Right atrium auricular region (tissue), 2 donors: ENCODE measurements at places on chromosomes 16 and 17.
A peak's percentile ranks its signal among the peaks of the same experiment; 100 is the strongest.

GRCh38 chr17:79413611-79414010 is 197.2 kb downstream of the RBFOX3 start:
- no peak for DNase-seq

- DNase-seq, result no peak
Observed at GRCh38 chr16:30353438-30354129, 1.5 kb downstream of the CD2BP2 start.

GRCh38 chr17:4375039-4375748 is 8.7 kb upstream of the UBE2G1 start:
- no peak for DNase-seq

GRCh38 chr16:8955828-8956227 is 7.9 kb downstream of the USP7 start:
- no peak for DNase-seq

GRCh38 chr16:1981398-1981836 is at the start of gene NOXO1:
Gene NOXO1 (minus strand): TSS chr16:1981469. CDS start chr16:1981179, 290 bp downstream.
- DNase-seq, result no peak

DNA sequence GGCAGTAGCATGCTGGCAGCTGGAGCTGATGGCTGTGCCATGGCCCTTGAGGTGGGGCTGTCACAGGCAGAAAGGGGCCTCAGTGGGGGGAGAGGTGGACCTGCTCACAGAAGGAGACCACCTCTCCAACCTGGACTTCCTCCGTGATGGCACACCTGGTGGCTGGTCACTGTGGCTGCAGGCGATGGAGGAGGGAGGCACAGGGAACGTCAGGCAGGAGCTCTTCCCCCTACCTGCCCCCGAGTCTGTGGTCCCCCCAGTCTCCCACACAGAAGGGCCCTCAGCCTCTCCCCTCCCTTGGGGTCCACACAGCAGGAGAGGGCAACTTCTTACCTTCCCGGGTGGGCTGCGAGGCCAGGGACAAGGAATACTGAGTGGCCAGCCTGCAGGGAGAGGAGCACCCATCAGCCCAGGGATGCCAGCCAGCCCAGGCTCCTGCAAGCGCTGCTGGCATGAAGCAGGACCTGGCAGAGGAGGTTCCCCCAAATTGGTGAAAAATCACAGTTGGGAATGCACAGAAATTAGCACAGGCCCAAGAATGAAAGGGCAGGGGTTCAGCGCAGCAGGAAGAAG is 96.5 kb downstream of the GOSR1 start:
- no peak for DNase-seq

DNA sequence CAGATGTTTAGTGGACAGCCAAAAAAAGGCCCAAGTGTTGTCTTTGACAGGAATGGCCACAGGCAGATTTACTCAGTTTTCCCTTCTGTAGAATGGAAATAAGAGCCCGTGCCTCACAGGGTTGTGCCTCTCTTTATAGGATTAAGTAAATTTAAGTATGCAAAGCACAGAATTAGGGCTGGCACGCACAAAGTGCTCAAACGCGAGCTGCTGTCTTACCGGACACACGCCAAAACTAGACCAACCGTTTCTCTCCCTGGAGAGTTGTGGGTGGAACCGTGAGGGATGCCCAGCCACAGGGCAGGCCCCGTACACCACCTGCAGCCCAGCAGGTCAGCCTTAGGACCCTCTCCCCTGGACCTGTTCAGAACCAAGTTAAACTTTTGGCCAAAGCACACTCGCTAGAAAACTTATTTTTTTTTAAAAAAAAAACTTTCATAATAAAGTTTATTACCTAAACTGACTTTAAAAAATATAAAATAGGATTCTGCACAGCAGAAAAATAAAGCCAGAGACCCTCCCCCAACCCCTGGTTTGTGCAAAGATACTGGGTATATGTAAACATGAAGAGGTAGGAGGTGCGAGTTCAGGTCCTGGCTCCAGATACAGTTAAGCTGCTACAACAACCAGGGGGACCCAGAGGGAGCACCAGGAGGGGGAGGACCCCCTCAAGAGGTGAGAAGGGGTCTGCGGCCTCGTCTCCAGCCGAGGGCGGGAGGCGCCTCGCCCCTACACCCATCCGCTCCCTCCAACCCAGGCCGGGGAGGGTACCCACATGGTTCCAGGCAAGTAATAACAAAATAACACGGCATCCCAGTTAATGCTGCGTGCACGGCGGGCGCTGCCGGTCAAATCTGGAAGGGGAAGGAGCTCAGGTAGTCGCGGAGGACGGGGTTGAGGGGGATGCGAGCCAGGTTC is 1.8 kb downstream of the SOCS1 start:
- no peak for DNase-seq

- no peak for DNase-seq
Observed at GRCh38 chr17:50807009-50807408, 28.4 kb upstream of the WFIKKN2 start.

GRCh38 chr17:74750327-74751069 is 2.1 kb downstream of the NHERF1 start:
- DNase-seq, result no peak

- DNase-seq, result peak; percentile 40
Observed at GRCh38 chr17:57674894-57675293, 70.2 kb downstream of the CCDC182 start.

DNA sequence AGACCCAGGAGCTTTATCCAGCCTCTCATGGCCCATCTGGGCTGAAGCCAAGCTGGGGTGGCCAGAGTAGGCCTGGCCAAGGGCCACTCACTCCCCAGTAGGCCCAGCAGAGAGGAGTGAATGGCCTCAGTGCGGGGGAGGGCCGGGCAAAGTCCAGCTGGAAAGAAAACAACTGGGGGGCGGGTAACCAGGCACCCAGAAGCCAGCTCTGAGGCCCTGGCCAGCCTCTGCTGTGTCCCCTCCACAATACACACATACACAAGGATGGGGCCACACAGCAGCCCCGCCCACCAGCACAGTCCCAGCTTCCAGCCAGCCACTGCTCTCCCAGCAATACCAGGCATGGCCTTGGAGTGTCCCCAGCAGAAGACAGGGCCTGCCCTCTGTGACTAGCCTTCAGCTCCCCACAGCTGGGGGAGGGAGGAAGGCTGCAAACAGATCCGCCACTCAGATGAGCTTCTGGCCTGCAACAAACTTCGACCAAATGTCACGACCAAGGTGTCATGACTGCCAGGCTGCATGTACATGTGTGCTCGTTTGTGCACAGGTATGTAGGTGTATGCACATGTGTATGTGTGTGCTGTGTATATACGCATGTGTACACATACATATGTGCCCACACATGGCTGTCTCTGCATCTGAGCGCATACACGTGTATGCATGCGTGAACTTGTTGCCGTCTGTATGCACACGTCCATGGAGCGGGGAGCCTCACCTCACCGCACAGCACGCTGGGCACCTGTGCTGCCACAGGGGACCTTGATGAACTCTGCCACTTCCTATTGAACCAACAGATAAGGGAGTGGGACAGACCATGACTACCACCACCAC is 5.0 kb downstream of the CARHSP1 start:
- DNase-seq, result no peak

DNA sequence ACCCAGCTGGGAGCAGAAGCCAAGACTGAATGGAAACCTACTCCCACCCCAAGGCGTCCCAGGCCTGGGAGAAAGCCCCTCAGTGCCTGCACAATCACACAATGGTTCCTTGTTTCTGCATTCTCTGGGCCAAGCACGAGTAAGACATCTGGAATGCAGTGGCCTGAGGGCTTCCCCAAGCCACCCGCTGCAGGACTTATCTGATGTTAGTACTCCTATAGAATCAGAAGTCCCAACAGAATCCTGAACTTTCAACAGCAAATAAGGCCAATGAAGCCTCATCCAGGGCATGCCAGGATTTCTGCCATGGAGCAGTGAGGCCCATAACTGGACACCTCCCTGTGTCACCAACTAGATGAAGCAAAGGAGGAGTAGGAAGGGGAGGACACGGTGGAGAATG is 28.6 kb downstream of the MYO18A start:
- DNase-seq, result no peak

DNA sequence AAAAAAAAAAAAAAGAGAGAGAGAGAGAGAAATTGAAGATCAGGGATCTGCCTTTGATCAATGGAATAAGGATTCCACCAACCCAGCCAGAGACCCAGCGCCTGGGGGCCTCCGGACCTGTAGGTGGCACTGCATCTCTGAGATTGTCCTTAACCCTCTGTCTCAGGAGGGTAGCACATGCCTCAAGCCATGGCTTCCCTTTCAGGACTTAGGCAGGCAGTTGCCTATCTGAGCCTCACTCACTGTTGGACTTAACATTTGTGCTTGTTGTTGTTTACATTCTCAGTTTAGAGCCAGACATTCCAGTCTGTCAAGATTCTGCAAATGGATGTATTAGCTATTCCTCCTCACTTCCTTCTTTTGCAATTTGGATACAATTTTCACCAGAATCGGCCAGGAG is 5.1 kb upstream of the SCNN1B start:
- no peak for DNase-seq

GRCh38 chr17:27810902-27811557 is 10.7 kb upstream of the NOS2 start:
- DNase-seq, result no peak

GRCh38 chr17:37478187-37478586 is 11.5 kb upstream of the DUSP14 start:
- DNase-seq, result peak; percentile 76

DNA sequence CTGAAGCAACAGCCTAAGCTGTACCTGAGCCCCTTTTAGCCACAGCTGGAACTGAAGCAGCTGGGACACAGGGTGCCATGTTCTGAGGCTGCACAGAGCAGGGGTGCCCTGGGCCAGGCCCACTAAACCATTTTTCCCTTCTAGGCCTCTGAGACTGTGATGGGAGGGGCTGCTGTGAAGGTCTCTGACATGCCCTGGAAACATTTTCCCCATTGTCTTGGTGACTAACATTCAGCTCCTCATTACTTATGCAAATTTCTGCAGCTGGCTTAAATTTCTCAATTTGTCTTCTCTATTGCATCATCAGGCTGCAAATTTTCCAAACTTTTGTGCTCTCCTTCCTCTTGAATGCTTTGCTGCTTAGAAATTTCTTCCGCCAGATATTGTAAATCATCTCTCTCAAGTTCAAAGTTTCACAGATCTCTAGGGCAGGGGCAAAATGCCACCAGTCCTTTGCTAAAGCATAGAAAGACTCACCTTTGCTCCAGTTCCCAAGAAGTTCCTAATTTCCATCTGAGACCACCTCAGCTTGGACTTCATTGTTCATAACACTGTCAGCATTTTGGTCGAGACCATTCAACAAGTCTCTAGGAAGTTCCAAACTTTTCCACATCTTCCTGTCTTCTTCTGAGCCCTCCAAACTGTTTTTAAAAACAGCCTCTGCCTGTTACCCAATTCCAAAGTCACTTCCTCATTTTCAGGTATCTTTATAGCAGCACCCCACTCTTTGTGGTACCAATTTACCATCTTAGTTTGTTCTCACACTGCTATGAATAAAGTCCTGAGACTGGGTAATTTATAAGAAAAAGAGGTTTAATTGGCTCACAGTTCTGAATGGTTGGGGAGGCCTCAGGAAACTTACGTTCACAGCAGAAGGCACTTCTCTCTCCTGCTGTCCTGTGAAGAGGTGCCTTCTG is 49.8 kb downstream of the TMEM100 start:
- DNase-seq, result no peak

GRCh38 chr17:35467824-35468223 is 19.3 kb upstream of the SLFN13 start:
- no peak for DNase-seq

GRCh38 chr16:78955206-78955605 is 645.3 kb downstream of the MAF start:
- no peak for DNase-seq

GRCh38 chr17:83025636-83026280 is 53.7 kb upstream of the METRNL start:
- DNase-seq, result peak; percentile 42

GRCh38 chr16:55500530-55501011 is 8.3 kb upstream of the LPCAT2 start:
- no peak for DNase-seq

DNA sequence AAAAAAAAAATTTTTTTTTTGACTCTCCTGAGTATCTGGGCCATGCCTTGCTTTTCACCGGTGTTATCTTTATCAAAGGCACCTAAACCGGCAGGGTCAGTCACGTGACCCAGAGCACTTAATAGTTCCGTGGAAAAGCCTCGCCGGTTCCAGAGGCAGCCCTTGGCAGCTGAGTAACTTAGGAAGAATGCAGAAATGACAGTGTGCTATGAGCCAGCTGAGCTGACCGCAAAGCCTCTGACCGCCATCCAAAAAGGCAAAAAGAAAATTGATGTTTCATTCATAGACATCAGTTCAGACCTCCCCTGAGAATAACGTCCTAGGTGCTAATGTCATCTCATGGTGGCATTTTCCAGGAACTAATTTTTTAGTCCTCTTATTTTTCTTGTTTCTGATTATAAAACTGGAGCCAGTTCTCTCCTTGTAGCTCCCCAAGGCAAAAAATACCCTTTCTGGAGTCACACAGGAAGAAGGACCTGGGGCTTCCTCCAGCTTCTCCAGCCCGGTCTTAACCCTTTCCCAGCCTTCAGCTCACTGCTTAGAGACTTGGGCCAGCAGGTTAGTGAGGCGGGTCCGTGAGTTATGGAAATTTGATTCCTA is 122.6 kb downstream of the SOCS1 start:
- peak; percentile 94 for DNase-seq

DNA sequence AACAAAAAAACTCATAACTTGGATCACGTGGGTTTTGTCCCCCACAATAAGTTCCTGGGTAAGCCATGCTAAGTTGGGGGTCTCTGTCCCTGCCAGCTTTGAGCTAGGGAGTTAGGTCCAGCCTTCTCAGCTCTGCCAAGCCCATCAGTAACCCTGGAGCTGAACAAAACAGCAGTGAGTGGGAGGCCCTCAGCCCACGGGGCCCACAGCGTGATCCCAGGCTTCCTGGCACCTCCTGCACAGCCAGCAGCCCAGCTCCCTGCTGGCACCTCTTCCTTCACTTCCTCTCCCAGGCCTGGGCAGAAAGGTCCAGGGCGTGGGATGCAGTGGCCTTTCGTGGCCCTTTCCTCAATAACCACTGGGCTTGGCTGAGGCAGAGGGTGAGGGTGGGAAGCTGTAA is 35.5 kb upstream of the CDC42EP4 start:
- no peak for DNase-seq

DNA sequence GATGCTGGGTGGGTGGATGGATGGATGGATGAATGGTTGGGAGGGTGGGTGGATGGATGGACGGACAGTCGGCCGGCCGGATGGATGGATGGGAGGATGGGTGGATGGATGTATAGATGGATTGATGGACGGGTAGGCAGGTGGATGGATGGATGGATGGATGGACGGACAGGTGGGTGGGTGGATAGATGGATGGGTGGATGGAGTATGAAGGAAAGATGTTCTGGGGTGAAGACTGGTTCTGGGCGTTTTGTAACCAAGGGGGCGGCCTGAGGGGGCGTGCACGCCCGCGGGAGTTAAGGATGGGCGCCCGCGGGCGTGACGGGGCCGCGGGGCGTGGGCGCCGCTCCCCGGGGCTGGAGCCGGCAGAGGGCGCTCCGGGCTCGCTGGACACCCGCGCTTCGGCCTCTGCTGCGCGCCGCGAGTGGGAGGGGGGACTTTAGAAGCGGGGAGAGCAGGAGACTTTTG is at the start of gene NECAB2:
Gene NECAB2 (plus strand): TSS at position 407 of the 468 bp plus-strand sequence. CDS start 405 bp downstream, outside the sequence.
- no peak for DNase-seq

- peak; percentile 87 for DNase-seq
Observed at GRCh38 chr16:88784074-88784855, 755 bp downstream of the PIEZO1 start.

DNA sequence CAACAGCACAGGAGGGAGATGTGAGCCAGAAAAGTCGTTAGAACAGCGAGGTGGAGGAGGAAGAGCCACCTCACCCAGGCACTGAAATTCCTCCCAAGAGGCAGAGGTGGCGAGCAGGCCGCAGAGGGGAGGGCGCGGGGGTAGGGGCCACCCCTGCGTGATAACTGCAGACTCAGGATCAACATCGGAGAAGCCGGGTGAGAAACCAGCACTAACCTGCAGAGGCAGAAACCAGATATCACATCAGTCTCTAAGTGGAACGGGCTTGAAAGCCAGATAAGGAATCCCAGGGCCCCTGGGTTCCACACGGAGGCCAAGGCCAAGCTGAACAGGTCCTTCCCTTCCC is 39.4 kb upstream of the ZC3H18 start:
- no peak for DNase-seq
